ENCODE measurements at places on chromosomes 3 and 15.

GRCh38 chr3:38536671-38537070 is 40.5 kb downstream of the EXOG start:
- no peak for DNase-seq

DNA sequence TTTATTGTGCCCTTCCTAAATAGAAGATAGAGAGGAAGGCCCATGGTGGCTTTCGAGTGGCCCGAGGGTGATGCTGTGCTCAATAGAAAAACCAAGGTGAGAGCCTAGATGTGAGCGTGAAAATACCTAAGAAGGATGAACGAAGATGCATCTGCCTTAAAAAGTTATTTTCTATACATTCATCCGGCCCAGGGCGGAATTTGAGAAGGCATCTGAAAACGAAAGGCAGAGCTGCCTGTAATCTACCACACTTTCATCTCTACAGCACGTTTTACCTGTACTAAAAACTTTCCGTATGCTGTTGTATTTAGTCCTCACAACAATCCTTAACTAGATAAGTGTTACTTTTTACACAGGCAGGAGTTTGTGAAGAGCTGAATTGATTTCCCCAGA is 1.4 kb downstream of the DUT start:
- DNase-seq: no peak

- no peak for DNase-seq
Measured at GRCh38 chr3:13563321-13563720, 14.4 kb downstream of the FBLN2 start.

DNA sequence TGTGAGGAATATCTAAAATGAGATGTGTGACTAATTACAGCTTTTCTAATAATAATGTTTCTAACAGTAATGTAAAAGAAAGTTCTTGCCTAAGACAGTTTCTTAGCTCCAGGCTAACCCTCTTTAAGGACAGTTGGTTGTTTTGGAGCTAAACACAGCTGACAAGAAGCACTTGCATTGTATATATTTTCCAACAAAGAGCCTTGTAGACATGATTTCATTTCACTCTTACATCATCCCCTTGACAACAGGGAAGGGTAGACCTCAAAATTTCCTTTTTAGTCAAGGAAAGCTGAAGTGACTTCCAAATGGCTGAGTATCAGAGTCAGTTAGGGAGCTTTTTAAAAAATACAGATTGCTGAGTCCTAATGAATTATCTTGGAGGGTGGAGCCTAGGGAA is 4.1 kb downstream of the ARID3B start:
- no peak for DNase-seq

DNA sequence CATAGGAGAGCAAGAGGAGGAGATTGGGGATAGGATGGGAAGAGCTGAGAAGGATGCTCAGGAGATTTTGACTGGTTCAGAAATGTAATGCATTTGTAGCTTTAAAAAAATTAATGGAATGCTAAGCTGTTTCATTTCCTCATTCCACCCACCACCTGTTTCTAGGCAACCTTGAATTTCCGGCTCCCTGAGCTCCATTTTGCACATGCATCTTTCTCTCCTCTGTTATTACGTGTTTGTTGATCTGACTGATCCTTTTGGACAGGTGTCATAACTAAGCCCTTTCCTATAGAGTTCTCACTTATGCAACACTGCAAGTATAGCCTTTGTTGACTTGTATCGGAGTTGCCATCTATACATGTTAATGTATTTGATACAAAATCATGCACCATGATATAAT is 4.3 kb downstream of the TMPRSS7 start:
- DNase-seq: no peak

GRCh38 chr3:13018043-13018451 is 55.2 kb downstream of the IQSEC1 start:
- no peak for DNase-seq

DNA sequence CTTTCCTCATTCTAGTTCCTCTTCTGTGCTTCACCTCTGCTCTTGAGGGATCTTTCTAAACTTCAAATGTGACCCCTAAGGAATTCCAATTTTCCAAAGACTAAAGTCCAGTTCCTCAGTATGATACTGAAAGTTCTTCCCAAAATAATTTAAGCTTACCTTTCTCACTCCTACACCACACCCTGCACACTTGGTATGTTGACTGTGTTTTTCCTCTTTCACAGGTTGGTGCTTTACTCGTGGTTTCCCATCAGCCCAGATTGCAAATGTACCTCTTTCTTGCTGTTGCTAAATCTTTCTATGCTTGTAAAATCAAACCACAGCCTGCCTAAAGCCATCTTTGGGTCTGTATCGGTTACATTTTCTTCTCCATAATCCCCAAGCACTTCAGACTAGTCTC is 30.5 kb upstream of the CLDN16 start:
- no peak for DNase-seq

GRCh38 chr15:80558631-80559319 is 136.3 kb upstream of the ABHD17C start:
- DNase-seq: no peak

DNA sequence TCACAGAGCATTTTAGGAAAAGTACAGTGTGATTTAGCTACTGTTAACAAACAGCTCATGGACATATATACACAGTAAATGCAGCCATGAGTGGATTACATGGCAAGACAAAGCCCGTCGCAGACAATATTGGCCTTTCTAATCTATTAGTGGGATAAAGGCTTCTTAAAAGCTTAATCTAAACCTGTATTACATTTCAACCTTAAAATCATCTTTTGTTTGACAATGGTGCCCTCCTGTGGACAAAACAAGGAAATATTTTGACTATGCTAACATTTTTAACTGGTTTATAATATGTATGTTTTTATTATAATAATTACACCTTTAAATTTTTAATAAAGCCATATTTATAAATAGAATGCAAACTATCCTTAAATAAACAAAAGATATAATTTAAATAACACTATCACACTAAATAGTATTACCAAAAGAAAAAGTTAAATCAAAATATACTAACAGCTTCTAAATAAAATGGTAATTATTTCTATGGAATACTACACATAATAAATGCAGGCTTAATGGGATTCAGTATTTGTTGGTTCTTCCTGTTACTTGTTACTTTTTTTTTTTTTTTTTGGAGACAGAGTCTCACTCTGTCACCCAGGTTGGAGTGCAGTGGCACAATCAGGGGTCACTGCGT is 38.6 kb downstream of the TAFA4 start:
- DNase-seq: no peak

DNA sequence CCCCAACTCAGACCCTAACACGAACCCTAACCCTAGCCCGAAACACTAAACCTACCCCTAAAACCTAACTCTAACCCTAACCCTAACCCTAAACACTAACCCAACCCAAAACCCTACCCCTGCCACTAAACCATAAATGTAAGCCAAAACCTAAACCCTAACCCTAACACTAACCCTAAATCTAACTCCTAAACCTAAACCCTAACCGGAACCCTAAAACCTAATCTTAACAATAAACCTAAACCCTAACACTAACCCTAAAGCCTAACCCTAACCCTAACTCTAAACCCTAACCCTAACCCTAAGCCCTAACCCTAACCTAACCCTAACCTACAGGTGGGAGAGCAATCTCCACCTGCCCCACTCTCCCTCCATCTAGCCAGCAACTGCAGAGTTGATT is 152.3 kb downstream of the OR4M2 start:
- DNase-seq: no peak

DNA sequence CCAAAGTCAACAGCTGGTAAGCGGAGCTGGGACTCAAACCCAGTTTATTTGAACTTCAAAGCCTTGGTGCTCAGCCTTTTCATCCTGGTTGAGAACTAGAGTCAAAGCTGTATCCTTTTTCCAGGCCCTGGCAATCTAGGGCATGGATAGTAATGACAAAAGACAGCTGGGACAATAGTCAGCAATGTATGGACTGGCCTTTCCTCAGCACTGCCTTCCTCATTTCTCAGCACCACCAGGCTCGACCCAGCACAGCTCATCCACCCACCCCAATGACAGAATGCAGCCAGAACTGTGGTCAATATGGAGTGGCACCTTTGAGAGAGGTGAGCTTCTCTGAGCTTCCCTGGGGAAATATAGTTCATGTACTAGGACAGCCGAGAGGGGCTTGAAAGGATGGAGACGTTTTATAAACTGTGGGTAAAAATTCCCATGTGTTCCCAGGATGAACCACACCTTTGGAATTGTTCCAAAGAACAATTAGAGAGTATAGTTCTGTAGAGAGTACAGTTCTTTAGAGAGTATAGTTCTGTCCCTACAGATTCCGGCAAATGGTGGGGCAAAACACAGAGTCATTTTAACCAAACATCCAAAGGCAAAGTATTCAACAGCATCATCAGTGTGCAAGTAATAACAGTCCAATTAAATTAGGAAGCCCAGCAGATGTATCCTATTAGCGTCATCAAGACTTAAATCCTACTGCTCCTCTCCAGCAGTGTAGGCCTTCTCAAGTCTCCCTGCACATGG is 30.2 kb upstream of the IREB2 start:
- no peak for DNase-seq

DNA sequence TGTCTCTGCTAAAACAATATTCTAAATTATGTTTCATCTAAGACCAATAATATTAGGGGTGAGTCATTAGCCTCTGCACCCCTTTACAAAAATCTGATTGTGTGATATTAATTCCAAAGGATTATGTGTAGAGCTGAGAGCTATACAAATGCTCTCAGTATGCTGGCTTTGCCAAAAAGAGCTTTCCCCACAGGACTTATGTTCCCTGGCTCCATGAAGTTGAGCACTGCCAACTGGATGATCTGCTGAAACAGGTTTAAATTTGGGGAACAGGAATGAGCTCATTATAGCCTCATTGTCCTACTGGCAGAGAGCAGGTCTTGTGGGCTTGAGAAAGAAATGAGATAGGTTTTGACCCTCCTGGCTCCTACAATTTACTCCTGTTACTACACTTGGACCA is 347.8 kb upstream of the LMCD1 start:
- no peak for DNase-seq
